ENCODE measurements at places on chromosomes 1 and 21.

GRCh38 chr1:224219011-224219611, 36.1 kb downstream of the DEGS1 start:
- no peak for DNase-seq

- DNase-seq: no peak
Measured at GRCh38 chr21:46158666-46159300, 3.4 kb upstream of the FTCD start.

DNA sequence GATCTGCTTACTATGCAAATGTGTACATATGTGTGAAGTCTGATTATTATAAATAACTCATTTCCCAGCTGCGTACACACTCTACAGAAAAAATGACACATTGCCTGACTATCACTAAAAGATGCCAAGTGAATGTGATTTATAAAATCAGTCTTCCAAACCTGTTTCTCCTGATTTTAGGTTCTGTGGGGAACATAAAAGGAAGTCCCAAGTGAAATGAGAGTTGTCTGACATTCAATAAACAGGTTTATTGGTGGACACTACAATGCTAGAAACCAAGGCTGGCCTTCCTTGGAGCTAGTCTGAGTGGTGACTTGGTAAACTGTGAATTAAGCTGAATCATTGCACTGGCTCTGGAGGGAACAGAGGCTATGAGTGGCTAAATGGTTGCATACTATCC, 287.9 kb upstream of the ESRRG start:
- DNase-seq: no peak

GRCh38 chr21:35559128-35559828, 501.0 kb downstream of the SETD4 start:
- peak; percentile 63 for DNase-seq

- DNase-seq: no peak
Measured at GRCh38 chr1:217097819-217098218, 374.6 kb upstream of the ESRRG start.
